Frontal cortex (tissue), 4 donors: ENCODE measurements at places on chromosomes 3 and 15.

DNA sequence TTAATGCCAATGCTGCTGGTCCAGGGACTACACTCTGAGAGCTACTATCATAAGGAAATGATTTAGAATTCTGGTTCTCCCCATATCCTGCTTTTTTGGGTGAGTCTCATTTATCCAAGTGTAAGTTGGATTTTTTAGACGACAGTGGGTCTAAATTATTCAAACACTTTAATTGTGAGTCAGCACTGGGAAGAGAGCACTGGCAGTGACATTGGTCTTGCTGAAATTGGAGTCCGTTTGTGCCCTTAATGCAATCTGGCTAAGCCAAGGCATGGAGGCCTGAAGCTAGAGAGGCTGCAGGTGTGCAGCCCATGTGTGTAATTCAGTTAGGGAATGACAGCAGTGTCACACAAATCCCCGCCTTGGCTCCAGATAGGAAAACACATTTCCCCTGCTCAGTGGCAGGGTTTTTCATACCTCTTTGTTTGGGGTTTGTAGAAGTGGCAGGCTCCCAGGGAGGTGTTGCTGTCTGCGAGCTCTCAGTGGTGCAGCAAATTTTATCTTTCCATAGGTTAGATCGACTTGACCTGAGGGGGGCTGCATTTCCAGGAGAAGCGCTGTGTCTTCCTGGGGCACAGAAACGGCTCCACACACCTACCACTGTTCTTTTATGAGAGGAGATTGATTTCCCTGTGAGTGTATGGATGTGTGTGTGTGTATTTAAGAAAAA lies 197.7 kb downstream of the CD47 start:
- no peak for DNase-seq

- DNase-seq: no peak
Measured at GRCh38 chr3:9111417-9111816, 138.0 kb downstream of the SRGAP3 start.

GRCh38 chr15:85890620-85890980 lies 95.9 kb upstream of the KLHL25 start:
- no peak for DNase-seq

DNA sequence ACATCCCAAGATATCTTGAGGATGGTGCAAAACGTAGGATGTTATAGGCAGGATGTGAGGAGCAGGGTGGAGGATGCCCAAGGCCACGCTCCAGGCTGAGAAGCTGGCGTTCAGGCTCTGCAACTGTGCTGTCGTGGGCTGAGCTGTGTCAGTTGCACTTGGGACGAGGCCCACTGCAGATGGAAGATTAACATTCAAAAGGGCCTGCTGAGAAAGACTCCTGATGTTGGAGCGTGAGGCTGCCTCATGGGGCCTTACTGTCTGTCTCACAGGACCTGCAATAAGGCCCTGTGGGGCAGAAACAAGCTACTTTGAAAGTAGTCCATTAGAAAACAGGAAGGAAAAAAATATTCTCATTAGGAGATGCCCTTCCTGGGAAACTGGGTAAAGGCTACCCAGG lies 60.6 kb upstream of the SEC61A1 start:
- no peak for DNase-seq

DNA sequence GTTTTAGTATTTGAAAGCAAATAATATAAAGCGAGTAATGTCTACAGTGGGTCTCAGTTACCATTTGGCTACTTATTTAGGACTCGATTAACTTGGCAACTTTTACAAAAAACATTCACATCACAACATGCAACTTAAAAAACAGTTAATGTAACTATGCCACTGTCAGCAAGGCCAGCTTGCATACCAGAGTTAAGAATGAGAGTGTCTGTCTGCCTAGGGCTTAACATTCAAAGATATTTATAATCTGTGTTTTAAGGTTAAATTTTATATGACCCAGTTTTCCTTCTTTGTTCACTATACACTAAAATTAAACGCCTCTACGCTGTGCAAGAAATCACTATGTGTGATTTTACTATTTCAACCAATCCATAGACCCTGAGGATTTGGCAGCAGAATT lies 5.2 kb upstream of the CDAN1 start:
- DNase-seq: no peak

GRCh38 chr3:58962040-58962651 lies 87.7 kb downstream of the CFAP20DC start:
- no peak for DNase-seq

DNA sequence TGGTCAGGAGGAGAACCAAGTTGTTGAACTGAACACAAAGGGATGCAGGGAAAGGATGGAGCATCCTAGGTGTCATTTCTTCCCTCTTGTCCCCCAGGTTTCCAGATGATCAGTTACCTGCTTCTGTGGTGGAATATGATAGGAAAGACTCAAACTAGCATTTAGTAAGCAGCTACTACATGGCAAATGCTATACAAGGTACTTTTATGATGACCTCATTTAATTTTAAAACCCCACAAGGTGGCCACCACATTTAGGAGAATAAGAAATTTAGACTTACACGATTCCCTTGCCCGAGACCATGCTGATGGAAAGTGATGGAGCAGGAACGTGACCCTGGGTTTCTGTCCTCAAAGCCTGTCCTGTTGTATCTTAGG lies 40.9 kb downstream of the CCR4 start:
- no peak for DNase-seq

GRCh38 chr3:48338635-48339034 lies 5.2 kb upstream of the SPINK8 start:
- DNase-seq: no peak

DNA sequence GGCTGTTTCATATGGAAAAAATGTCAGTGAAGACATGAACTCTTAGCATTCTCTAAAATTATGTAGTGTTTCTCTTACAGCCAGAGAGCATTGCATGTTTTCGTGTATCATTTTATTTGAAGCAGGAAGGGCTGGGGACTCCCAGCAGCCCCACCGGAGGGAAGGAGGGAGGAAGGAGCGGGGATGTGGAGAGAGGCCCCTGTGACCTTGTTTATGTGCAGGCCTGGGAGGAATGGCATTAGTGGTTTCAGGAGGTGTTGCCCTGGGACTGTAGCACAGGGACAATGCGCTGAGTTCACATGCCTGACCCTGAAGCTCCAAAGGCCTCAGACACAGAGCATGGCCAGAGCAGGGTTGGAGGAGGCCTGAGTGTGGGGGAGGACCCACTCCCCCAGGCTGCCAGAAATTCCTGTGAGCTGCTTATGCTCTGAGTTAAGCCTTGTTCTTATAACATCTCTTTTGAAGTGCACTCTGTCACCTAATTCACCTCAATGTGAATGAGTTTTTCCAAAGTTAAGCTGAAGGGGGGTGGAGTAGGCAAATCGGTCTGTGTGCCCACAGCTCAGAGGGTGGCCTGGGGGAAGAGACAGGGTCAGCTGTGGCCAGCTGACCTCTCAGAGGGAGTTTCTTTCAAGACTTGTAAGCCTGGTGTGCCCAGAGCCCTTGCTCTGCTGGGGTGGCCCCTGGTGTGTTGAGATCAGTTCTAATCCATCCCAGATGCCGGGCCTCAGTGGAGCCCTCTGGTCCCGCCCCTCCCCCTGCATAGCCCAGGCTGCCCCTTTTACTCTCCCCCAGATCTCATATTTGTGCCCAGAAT lies 3.9 kb upstream of the RNU6-1 start:
- no peak for DNase-seq

DNA sequence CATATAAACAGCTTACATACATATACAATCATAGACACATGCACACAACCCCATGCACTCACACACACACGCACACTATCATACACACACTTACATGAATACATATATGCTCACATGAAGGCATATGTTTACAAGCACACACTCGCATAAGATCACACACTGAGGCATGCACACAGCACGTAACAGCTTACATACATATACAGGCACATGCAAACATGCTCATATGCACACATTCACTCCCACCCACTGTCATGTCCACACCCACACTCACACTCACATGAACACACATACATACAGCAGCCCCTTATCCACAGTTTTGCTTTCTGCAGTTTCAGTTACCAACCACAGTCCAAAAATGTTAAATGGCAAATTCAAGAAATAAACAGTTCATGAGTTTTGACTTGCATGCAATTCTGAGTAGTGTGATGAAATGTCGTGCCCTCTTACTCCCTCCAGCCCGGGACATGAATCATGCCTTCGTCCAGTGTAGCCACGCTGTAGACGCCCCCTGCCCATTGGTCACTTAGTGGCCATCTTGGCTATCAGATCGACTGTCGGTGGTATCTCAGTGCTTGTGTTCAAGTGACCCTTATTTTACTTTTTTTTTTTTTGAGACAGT lies 27.8 kb downstream of the MEGF11 start:
- DNase-seq: no peak

GRCh38 chr3:134650431-134651346 lies at the start of gene KY:
KY (minus strand) TSS chr3:134651022; CDS start chr3:134650960, 62 bp downstream.
- peak; percentile 72 for DNase-seq

GRCh38 chr3:180804916-180805315 lies 107.6 kb upstream of the FXR1 start:
- no peak for DNase-seq

DNA sequence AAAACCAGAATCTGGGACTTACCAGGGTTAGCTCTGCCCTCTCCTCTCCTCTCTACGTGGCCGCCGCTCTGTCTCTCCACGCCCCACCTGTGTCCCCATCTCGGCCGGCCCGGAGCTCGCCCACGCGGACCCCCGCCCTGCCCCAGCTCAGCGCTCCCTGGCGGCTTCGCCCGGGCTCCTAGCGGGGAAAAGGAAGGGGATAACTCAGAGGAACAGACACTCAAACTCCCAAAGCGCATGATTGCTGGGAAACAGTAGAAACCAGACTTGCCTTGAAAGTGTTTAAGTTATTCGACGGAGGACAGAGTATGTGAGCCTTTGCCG lies 5.4 kb downstream of the ISL2 start:
- no peak for DNase-seq

GRCh38 chr3:59751606-59752005 lies 701.8 kb upstream of the CFAP20DC start:
- DNase-seq: no peak

DNA sequence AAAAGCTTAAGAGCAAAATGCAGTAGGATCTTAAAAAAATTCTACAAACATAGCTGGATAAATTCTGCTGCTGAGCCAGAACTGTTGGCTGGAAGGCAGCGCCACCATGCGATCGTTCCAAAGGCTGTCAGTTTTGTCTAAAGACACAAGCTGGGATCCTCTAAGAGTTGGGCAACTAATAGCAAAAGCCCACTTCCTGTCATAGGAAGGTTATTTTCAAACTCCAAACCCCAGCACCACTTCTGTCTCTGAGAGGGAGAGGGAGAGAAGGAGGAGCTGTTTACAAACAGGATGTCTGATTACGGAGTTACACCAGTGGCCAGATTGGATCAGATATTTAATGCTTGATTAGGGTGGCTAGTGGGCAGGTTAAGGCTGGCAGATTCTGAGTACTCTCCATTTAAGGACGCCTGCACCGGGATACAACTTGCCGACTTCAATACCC lies 44.0 kb downstream of the EIF4E3 start:
- peak; percentile 28 for DNase-seq

DNA sequence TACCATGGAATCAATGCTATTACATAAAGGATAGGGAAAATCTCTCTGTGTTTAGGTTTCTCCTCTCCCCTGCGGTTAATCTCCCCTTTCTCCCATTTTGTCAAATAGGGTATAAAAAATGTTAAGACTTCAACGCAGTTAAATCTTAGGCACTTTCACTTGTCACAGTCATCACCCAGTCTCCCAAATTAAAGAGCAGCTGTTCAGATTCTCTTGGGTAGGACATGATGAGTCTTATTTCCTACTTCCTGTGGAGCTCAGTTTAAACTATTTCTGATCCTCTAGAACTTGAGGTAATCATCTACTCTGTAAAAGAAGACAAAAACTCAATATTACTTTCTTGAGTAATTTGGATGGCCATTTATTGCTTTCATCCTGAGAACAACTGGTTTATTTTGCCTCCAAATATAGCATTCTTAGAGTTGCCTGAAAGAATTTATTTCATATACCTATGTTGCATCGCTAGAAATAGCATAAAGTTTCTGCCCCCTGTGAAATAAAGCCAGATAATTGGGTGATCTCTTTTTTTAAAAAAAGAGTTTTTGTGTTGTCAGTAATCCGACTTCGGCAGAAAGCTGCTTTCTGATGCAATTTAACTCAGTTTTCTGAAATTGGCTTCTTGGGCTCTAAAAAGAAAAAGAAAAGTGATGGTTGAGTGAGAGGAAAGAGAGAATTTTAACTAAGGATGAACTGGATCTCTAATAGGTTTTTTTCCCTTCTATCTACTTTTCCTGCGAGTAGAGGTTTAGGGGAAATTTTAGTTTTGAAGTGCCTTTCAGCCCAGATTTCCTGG lies 20.7 kb downstream of the RAP2B start:
- no peak for DNase-seq

- no peak for DNase-seq
Measured at GRCh38 chr3:168453623-168454022, 357.9 kb upstream of the GOLIM4 start.

GRCh38 chr15:63514531-63514943 lies 10.1 kb downstream of the USP3 start:
- no peak for DNase-seq

- no peak for DNase-seq
Measured at GRCh38 chr3:11373235-11373634, 101.0 kb downstream of the ATG7 start.
